NCI-H510A (cell line): ENCODE measurements at places on chromosomes 7 and 10.
A peak's percentile ranks its signal among the peaks of the same experiment; 100 is the strongest.

- DNase-seq: no peak
Observed at GRCh38 chr10:100836891-100837290, 75.9 kb upstream of the SLF2 start.

DNA sequence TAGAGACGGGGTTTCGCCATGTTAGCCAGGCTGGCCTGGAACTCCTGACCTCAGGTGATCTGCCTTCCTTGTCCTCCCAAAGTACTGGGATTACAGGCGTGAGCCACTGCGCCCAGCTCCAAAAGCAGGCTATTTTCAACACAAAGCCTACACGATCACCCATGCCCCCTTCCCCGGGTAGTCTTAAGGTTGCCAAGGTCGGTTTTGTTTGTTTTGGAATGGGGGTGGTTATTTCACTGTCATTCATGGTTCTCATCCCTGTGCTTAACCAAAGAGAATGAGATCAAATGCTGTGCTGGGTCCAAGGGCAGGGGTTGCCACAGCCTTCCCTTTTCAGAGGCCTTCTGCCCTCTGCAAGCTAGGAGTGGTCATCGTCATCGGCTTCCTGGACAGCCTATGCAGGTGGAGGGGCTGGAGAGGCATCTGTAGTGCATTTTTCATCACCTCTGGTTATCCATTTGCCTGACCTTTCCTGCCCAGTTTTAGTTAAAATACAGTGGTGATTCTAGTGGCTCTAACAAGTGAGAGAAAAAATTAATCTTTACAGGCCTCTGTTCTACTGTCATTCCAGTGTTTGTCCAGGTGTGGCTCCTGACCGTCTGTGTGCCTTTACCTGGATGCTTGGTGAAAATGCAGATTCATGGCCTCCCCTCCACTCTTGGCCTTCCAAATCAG is 11.4 kb downstream of the BLVRA start:
- DNase-seq: no peak

GRCh38 chr7:47601881-47602249 is 20.0 kb upstream of the TNS3 start:
- no peak for DNase-seq

GRCh38 chr10:69515699-69516259 is 57.4 kb downstream of the NEUROG3 start:
- peak; percentile 49 for DNase-seq

- no peak for DNase-seq
Observed at GRCh38 chr7:84700563-84701370, 486.1 kb downstream of the SEMA3D start.

DNA sequence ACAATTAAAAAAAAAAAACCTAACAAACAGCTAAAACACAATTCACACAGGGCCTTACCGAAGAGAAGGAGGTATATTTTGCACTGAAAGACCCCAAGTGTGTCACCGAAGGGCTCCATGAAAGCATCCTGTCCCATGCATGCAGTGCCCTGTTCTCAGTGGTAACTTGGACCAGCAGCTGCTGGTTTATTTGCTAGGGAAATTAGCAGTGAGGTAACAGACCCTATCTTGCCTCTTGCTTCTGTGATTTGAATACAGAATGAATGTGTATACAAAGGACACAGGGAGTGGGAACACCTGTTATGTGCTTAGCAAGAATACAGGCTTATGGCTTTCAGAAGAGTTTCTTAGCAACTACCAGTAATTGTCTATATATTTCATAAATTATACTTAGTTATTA is at the start of gene HEPACAM2:
TSS of gene HEPACAM2 (minus strand) at position 160 of the 400 bp plus-strand sequence.
- DNase-seq: peak; percentile 2

DNA sequence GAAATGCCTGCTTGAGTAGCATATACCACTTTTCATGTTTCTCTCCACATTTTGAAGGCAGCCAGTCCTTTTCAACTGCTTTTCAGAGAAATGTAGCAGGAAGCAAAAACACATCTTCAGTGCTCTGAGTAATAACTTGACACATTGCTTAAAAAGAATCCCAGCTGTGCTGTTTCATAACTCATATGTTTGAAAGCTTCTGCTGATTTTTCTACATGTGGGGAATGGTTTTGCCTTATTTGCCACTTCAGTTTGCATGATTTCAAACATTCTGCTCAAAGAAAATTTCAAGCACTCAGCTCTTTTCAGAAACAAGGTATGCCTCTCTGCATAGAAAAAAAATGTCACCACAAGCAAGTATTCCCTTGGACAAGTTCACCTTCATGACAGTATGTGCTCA is 732.8 kb downstream of the POM121L12 start:
- DNase-seq: no peak

GRCh38 chr7:155295511-155295910 is 2.2 kb upstream of the INSIG1 start:
- no peak for DNase-seq

DNA sequence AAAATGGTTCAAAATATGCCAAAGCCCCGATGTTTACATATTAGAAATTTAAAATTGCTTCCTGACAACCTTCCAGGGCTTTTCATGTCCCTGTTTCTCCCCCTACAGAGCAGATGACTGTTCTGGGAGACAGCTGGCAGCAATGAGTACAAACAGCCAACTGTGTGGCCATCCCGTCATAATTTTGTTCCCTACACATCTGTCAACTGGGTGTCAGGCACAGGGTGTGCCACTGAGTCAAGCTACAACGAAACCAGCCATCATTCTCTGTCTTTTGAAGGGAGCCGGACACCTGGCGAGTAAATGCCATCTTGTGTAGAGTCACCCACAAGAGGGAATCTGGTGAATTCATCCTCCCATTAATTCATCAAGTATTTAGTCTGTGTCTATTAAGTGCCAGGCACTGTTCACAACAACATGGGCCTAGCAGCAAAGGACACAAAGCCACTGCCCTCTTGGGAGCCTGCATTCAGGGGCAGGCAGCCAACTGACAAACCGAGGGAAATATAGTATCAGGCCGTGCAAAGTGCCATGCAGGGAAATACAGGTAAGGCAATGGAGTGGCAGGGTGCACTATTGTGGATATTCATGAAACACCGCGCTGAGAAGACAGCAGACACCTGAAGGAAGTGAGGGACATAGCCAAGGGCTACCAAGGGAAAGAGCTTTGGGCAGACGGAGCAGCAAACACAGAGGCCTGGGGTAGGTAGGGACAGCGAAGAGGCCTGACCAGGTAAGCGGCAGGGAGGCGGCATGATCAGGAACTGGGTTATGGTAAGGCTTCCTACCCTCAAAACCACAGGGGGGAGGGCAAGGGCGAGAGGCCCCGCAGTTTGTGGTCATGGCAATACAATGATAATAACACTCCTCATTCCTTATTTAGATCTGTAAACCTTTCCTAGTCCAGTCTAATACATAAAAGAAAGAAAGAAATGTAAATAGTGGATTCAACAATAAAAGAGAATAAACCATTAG is 213.6 kb downstream of the FAM107B start:
- no peak for DNase-seq
